Panc1 (cell line): ENCODE measurements at places on chromosomes 16 and 17. TPM values are rescaled to one million over a fixed set of nuclear protein-coding genes. Genes with fewer than 3 reads are reported as not detected.

GRCh38 chr17:30568117-30568430, 90.9 kb downstream of the GOSR1 start:
- H3K27me3 ChIP-seq, result peaks cover 2% of the 10 kb centered on the region; the same call in 1 of the 2 replicates
- no peak overlapping the region for H3K4me3 ChIP-seq
- H3K27ac ChIP-seq, result no peak overlapping the region

DNA sequence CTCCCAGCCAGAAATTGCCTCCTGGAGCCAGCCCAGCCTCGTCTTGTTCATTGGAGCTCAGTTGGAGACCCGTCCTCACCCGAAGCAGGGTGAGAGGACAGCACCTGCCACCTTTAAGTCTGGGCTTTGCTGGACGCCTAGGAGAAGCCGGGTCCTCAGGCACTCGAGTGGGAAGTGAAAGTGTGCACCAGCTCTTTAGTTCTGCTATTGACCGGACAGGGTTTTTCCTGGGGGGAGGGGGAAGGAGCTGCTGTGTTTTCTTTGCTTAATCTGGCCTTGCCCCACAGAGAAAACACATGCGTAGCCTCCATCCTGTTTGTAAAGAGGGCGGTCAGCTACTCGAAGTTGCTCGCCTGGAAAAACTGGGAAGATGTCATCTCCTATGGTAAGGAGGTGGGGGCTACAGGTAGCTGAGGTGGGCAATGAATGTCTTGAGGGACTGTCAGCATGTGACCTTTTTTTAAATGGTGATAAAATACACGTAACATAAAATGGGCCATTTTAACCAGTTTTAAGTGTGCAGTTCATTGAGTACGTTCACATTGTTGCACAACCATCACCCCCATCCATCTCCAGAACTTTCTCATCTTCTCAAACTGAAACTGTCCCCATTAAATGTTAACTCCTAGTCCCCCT, 34.4 kb downstream of the CMIP start:
- H3K36me3 ChIP-seq, result no peaks in the 10 kb centered on the region
- H3K4me3 ChIP-seq, result no peak overlapping the region
- H3K4me1 ChIP-seq, result peaks cover 13% of the 10 kb centered on the region

- H3K27ac ChIP-seq, result no peak overlapping the region
- no peak overlapping the region for H3K4me3 ChIP-seq
- DNase-seq, result no peak
- no peaks in the 10 kb centered on the region for H3K36me3 ChIP-seq
- H3K4me1 ChIP-seq, result no peaks in the 10 kb centered on the region
Observed at GRCh38 chr16:84918006-84918909, 93.1 kb downstream of the ZDHHC7 start.

The SDR42E1 gene
- total RNA-seq, result 0.33 TPM

GRCh38 chr16:50371936-50372595, 3.3 kb upstream of the BRD7 start:
- no peaks in the 10 kb centered on the region for H3K4me1 ChIP-seq
- H3K27me3 ChIP-seq, result no peaks in the 10 kb centered on the region
- H3K4me3 ChIP-seq, result no peak overlapping the region
- H3K36me3 ChIP-seq, result no peaks in the 10 kb centered on the region; the same call in 1 of the 2 replicates
- no peak overlapping the region for H3K27ac ChIP-seq
- no peak for DNase-seq

- no peaks in the 10 kb centered on the region for H3K27me3 ChIP-seq
- no peaks in the 10 kb centered on the region for H3K4me1 ChIP-seq
- H3K4me3 ChIP-seq, result no peak overlapping the region
- DNase-seq, result no peak
Observed at GRCh38 chr16:22317625-22318024, 20.4 kb downstream of the POLR3E start.

DNA sequence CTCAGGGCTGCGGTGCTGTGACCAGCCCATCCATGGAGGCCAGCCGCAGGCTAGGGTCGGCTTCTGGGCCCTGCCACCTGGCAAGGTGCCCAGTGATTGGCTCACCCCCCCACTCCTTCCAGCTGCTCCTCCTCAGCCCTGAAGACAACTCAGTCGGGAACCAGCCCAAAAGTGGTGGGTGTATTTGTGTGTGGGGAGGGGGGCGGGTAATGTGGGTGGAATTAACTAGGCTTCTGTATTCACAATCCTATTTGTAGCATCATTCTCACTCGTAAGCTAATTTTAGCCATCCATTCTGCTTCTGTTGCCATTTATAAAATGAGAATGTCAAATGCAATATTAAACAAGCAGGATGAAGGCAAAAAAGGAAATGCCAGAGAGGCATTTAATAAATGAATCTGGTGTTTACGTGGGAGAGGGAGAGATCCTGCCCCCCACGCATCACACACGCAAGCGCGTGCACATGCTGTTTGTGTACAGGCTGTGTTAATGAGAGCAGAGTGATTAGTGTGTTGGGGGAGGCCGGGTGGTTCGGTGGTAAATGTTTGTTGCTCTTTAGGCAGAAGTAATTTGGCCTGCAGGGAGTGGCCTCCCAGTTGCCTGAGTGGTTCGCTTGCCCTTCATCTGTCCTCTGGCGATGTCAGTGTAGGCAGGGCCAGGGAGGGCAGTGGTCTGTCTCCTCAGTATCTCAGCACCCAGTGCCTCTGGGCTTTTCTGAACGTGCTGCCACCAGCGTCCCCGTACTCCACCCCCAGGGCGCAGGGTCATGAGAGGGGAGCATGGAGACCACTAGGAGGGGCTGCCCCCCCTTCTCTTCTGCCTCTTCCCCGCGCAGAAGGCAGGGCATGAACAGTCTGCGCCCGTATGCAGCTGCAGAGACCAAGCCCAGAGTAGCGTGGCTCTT, 140.1 kb downstream of the CCDC182 start:
- no peaks in the 10 kb centered on the region for H3K27me3 ChIP-seq
- no peak overlapping the region for H3K4me3 ChIP-seq
- H3K4me1 ChIP-seq, result 0 out of 2 replicates have a peak, but pooled peaks cover 2% of the 10 kb centered on the region
- no peaks in the 10 kb centered on the region for H3K36me3 ChIP-seq
- no peak overlapping the region for H3K27ac ChIP-seq

GRCh38 chr17:15122857-15123256, 142.3 kb downstream of the PMP22 start:
- DNase-seq, result no peak
- no peak overlapping the region for H3K4me3 ChIP-seq
- no peaks in the 10 kb centered on the region for H3K36me3 ChIP-seq
- no peaks in the 10 kb centered on the region for H3K4me1 ChIP-seq
- H3K27me3 ChIP-seq, result no peaks in the 10 kb centered on the region

The KRTAP16-1 gene
- not detected for total RNA-seq

The TBC1D3 gene
- not detected for total RNA-seq

The CES4A gene
- total RNA-seq, result 6.1 TPM
